ENCODE measurements at places on chromosomes 12 and 14.
A peak's percentile ranks its signal among the peaks of the same experiment; 100 is the strongest.

DNA sequence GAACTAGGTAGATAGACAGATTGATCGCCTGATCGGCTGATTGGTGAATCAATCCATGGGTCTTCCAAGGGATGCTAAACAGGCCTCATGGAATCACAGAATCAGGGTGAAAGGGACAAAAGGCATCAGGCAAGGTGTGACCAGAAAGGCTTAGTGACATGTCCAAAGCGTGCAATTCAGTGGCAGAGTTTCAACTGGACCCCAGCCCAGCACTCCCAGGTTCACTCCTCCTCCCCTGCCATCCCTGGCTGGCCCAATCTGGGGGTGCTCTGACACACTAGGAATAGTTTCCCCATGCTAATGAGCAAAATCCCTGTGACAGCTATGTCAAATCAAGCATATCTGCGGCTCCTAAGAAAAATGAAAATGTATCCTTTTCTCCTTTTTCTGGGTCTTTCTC lies 50.4 kb downstream of the NINJ2 start:
- DNase-seq, result no peak

DNA sequence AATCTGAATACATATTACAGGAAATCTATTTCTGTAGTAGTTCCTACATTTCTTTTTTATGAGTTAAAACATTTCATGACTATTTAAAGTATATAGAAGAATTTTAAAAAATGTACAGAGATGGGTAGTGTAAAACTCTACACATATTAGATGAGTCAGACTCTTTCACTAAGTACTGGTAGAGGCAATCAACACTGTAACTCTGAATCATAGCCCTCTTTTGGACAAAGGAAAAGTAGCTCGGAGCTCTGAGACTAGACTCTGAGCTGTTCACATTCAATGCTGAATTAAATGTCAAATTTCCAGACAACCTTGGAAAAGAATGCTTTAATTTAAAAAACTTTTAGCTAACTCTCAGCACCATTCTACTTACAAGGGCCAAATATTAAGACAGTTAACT lies 3.4 kb downstream of the PTCSC3 start:
- DNase-seq, result no peak

- no peak for DNase-seq
These were observed 1231.0 kb downstream of the VRK1 start for GRCh38 chr14:98028162-98028561.

GRCh38 chr12:116542345-116542956 lies 16.7 kb upstream of the MAP1LC3B2 start:
- DNase-seq, result no peak

DNA sequence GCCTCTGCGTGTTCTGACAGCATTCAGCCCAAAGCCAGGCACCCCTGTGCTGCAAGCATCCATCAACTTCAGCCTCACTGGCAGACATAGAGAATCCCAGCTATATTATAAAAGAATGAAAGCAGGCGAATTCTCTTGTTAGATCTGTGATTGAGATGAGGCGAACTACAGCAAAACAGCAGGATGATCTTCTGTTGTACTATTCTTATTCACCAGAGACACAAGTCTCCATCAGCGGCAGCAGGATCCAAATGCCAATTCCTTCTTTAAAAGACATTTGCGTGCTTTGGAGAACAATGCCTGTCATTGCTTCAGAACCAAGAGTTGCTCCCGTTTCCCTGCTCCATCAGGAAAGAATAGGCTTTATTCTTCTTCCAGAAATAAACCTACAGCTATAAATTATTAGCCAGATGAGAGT lies 188.9 kb downstream of the SLC41A2 start:
- DNase-seq, result no peak

- no peak for DNase-seq
These were observed 5.7 kb downstream of the TMEM179 start for GRCh38 chr14:104598910-104599273.

- no peak for DNase-seq
These were observed 44.7 kb downstream of the RIMKLB start for GRCh38 chr12:8742501-8742900.

DNA sequence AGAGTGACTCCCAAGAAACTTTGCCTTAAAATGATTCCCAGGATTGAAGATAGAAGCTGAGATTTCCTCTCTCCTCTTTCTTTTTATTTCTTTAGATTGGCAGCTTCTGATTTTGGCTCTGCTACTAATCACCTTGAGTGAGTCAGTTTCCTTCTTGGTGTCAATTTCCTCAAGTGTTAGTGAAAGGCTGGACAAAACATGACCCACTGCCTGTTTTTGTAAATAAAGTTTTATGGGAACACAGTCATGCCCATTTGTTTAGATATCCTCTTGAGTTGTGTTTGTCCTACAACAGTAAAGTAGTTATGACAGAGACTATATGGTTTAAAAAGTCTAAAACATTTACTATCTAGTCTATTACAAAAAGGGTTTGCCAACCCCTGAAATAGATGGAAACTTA lies 227.2 kb upstream of the TBX3 start:
- DNase-seq, result no peak

- DNase-seq, result no peak
These were observed 20.5 kb downstream of the TTC7B start for GRCh38 chr14:90795744-90796143.

DNA sequence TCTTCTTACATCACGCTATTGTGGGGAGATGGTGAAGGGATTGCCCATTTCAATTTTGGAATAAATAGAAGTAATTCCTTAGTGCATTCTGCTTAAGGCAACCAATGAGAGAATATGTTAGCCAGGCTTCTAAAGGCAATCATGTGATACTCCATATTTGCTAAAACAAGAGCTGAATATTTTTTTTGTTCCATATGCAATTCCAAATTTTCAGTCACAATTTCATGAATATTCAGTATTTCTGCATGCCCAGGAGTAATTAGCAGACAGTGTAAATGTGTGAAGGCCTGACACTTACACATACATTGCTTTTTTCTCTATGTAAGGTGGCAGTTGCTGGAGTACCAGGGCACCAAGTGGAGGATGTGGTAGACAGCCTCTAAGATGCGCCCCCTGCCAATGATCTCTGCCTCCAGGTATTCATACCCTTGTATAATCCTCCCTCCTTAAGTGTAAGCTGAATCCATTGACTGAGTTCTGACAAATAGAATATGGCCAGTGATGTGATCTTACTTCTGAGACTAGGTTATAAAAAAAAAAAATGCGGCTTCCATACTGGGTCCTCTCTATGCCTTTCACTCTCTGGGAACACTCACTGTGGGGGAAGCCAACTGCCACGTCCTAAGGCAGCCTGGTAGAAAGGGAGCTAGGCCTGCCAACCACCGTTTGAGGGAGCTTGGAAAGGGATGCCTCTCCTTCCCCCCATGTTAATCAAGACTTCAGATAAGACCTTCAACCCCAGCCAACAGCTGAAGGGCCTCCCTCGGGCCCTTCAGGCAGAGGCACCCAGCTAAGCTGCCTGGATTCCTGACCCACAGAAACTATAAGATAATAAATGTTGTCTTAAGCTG lies 62.7 kb upstream of the PTGR2 start:
- DNase-seq, result no peak

- DNase-seq, result no peak
These were observed 88.7 kb downstream of the NTN4 start for GRCh38 chr12:95701722-95702418.

GRCh38 chr12:70842136-70842535 lies 78.4 kb downstream of the PTPRR start:
- DNase-seq, result no peak

DNA sequence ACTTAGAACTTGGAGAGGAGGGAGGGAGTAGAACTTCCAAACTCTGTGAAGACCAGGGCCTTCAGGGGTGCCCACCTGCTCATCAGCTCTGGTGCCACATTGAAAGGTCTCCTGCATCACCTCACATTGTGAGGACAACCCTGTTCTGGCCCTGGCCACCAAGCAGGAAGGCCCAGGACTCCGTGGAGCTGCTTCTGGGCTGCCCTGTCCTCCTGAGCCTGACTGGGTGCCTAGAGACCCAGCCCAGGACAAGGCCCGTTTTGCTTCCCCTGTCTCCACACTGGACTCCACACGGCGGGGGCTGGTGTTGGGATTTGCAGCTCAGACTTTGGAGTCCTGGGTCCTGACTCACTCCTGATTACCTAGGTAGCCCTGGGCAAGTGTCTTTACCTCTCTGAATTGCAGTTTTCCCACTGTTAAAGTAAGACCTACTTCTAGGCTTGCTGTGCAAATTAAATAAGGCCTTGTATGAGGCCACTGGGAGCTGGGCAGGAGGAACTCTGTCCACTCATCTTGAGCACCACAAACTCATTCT lies 12.5 kb upstream of the KRT82 start:
- DNase-seq, result no peak

DNA sequence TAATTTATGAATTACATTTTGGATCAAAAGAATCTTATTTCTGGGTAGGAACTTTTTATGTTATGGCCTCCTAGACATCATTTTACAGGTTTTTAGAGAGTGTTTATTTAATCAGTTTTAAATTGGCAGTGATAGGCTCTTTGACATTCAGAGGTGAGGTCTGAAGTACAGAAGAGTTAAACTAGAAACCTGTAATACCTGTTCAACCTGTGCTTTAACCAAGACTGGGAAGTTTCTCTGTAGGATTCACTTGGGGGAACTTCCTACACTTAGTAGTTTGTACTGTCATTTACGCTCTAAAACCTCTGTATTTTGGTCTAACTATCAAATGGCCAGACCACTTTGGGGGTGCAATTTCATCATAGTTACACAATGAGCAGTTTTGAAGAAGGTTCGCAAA lies 35.9 kb downstream of the PLEKHA5 start:
- no peak for DNase-seq

DNA sequence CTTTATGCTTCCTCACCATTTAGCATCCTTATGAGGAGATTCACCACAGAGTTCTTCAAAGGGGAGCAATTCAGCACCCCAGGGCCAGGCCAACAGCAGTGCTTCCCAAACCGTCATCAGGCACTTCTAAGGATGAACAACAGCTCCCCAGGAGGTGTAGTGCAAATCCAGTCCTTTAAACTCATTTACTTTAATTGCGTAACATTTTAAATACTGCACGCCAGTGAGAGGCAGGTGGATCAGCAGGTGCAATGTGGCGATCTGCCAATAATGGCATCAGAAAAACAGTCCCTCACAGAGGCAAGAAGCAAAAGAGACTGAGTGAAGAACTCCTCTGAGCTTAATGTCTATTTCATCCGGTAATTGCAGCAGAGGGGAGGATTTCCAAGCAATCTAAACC lies 770.9 kb upstream of the FOXG1 start:
- DNase-seq, result no peak

GRCh38 chr12:41930866-41931437 lies 213.7 kb downstream of the GXYLT1 start:
- DNase-seq, result no peak

DNA sequence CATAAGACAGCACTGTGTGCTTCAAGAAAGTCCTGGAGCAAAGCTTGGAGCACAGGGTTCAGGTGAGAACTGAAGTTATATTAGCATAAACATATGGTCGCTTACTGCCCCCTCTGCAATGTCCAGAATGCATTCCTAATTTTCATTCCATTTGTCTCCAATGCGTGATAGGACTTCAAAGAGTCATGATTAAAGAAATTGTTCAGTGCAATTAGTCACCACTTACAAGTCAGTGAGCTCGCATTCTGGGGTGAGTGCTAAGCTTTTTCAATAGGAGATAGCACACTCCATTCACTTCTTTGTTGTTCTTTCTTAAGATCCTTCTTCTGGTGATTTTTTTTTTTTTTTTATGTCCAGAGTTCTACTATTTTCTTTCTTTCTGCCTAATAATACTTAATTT lies 398.4 kb downstream of the SYT1 start:
- DNase-seq, result no peak

DNA sequence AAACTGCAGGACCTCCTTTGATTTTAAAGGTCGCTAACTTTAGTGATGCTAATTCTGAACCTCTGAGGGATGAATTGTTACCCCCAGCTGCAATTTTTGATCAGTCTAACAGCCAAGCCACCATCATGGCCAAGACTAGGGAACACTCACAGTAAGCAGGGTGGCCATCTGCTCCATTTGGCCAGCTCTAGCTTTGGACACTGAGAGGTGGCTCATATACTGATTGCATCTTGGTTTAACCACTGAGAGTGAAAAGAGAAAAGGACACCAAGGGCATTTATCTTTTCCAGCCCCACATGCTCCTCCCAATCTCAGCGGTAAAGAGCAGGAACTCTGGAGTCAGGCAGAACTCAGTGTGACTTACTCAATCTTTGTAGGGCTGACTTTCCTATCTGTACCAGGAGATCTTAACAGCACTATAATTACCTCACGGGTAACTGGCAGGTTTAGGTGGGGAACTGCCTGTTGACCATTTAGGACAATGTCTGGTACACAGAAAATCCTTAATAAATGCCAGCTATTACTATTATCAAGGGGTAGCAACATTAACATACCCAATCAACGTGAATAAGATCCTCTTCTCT lies 6.2 kb downstream of the LPCAT3 start:
- DNase-seq, result peak; percentile 55

- DNase-seq, result no peak
These were observed 12.5 kb downstream of the GNS start for GRCh38 chr12:64746663-64747062.

DNA sequence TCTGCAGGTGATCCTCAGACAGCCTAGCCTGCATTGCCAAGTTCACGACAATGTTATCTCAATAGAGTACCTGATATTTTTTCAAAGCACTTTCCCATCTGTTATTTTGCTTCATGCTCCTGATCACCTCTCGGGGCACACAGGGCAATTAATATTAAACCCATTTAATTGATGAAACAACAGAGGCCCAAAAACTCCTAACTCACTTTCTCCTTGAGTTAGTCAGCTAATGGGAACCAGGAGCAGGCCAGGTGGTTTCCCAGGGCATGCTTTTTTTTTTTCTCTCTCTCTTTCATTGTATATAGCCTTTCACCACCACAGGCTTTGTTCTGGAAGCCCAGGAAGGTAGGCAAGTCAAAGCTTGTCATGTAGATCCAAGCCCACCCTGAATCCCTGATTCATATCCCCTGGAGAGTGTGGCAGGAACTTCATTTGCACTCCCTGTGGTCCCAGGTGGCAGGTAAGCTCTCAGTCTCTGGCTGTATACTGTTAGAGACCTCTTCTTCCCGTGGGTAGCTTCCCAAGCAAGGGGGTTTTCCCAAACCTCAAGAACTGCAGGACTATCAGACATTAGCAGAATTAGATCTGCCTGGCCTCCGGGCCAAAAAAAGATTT lies 41.6 kb upstream of the MAP1LC3B2 start:
- no peak for DNase-seq

GRCh38 chr14:62710811-62711210 lies 334.4 kb downstream of the KCNH5 start:
- no peak for DNase-seq

DNA sequence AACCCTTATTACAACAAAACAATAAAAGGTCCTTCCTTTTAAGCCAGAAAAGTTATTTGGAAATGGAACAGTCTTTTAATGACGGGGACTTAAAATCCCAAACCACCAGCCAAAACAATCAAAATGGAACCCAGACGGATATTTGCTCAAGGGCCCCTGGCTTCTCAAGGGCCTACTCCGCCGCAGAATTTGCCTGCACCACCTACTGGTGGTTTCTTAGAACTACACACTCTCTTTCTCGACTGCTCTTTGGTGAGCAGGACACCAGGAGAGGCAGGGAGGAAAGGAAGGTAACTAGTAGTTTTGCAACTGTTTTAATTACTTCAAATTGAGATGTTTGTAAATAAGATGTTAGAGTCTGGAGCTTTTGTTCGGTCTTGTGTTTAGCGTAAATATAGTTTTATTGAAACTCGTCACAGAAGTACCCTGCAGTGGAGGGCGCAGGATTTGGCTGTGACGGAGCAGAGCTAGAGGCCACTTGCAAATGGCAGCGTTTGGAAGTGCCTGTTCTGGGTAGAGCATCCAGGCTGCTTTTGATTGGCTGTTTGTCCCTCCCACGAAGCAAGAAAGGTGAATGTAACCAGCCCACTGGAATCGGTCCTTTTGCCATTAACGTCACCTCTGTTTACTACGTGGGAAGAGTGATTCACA lies 238.5 kb downstream of the CACNA1C start:
- DNase-seq, result no peak

All from cerebellar nuclear complex (tissue), 1 donor.